ENCODE measurements at places on chromosomes 2 and 18. TPM values are rescaled to one million over a fixed set of nuclear protein-coding genes. Genes with fewer than 3 reads are reported as not detected.

GRCh38 chr2:9160732-9161131, 45.9 kb upstream of the ASAP2 start:
- H3K27me3 ChIP-seq = no peaks in the 10 kb centered on the region
- H3K4me1 ChIP-seq = no peaks in the 10 kb centered on the region
- no peak for DNase-seq
- H3K4me3 ChIP-seq = no peak overlapping the region

DNA sequence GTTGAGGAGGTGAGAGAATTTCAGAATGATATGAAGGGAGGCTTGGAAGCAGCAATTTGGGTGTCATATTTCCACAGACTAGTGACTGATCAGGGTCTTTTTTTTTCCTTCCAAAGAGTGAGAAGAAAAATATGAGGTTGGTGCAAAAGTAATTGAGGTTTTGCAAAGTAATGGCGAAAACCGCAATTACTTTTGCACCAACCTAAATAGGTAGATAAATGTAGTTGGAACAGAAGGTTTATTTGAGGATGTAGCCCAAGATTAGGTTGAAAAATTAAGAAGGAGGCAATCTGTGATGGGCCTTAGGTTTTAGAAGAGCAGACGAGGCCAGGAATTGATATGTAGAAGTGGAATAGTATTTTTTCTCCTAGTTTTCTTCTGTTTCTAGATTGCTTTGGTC, 7.8 kb upstream of the LTBP1 start:
- no peak for DNase-seq
- no peaks in the 10 kb centered on the region for H3K36me3 ChIP-seq
- no peak overlapping the region for H3K4me3 ChIP-seq
- H3K4me1 ChIP-seq = no peaks in the 10 kb centered on the region
- H3K27ac ChIP-seq = no peak overlapping the region

DNA sequence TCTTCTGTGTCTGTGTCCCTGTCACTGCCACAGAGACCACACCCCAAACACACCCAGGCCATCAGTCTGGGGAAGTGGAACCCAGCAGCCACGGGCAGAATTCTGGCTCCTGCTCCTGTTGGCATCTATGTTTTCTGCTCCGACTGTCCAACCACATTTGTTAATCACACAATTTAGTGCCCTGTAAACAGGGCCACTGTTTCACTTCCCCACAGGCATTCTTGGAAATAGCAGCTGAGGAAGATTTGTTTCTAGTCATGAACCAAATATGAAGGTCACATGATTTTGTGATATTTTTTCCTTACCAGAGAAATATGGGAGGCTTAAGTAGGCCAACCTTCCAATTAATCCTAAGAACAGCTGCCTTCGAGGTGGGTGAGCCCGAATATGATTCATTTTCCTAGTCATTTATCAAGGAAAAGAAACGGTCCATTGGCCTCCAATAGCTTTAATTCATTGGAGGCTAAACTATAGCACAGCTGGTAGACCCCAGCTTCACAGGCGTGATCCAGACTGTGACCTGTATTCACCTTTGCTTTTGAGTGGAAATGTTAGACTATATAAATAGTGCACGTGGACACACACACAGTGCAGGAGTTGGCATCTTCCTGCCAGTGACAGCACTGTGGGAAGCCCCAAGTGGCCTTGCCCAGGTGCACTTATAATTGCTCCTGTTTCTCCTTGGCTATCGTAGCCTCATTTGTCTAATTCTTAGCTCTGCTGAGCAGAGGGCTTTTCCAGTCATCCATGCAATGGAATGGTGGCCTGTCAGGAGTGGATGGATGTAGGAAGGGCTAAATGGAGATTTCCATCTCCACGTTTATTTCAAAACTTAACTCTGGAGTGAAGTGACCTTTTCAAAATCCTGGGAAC, 267.9 kb downstream of the LPIN1 start:
- DNase-seq = no peak
- H3K4me1 ChIP-seq = no peaks in the 10 kb centered on the region
- no peaks in the 10 kb centered on the region for H3K36me3 ChIP-seq
- H3K27ac ChIP-seq = no peak overlapping the region

CD207 gene
- polyA plus RNA-seq = not detected

NFE2L2 gene
- polyA plus RNA-seq = 63.6 TPM

GRCh38 chr2:225002039-225002655, 40.1 kb downstream of the DOCK10 start:
- peak overlapping the region; percentile 34 for H3K27ac ChIP-seq
- no peaks in the 10 kb centered on the region for H3K36me3 ChIP-seq
- peak; percentile 69 for DNase-seq
- H3K27me3 ChIP-seq = no peaks in the 10 kb centered on the region

- DNase-seq = no peak
- no peak overlapping the region for H3K27ac ChIP-seq
- H3K27me3 ChIP-seq = no peaks in the 10 kb centered on the region
- no peak overlapping the region for H3K4me3 ChIP-seq
- H3K4me1 ChIP-seq = no peaks in the 10 kb centered on the region
- no peaks in the 10 kb centered on the region for H3K36me3 ChIP-seq
These were observed 61.7 kb downstream of the MEX3C start for GRCh38 chr18:51135795-51136194.

- H3K27ac ChIP-seq = no peak overlapping the region
- H3K27me3 ChIP-seq = no peaks in the 10 kb centered on the region
- H3K36me3 ChIP-seq = no peaks in the 10 kb centered on the region
- H3K4me1 ChIP-seq = no peaks in the 10 kb centered on the region
- DNase-seq = no peak
These were observed 141.7 kb downstream of the SH3RF3 start for GRCh38 chr2:109270505-109271312.

IL36RN gene
- not detected for polyA plus RNA-seq

MLPH gene
- not detected for polyA plus RNA-seq

DNA sequence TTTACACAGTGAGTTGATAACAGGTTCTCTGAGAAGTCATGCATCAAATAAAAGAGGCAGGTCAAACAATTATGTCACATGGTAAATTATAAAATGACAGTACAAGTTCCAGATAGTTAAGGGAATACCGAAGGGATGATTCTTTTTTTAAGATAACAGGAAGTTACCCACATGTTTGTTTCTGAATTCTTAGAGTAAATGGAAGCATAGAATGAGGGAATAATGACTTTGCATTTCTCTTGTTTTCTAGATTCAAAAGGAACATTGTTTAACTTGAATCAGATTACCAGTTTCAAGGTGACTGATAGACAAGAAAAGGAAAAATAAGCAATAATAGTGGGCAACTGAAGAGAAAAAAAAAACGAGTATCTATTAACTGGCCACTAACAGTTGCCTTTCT, 124.5 kb downstream of the MIB1 start:
- H3K4me3 ChIP-seq = no peak overlapping the region
- DNase-seq = no peak
- H3K27ac ChIP-seq = no peak overlapping the region
- H3K36me3 ChIP-seq = peaks cover 4% of the 10 kb centered on the region
- H3K27me3 ChIP-seq = no peaks in the 10 kb centered on the region
- H3K4me1 ChIP-seq = no peaks in the 10 kb centered on the region

DNA sequence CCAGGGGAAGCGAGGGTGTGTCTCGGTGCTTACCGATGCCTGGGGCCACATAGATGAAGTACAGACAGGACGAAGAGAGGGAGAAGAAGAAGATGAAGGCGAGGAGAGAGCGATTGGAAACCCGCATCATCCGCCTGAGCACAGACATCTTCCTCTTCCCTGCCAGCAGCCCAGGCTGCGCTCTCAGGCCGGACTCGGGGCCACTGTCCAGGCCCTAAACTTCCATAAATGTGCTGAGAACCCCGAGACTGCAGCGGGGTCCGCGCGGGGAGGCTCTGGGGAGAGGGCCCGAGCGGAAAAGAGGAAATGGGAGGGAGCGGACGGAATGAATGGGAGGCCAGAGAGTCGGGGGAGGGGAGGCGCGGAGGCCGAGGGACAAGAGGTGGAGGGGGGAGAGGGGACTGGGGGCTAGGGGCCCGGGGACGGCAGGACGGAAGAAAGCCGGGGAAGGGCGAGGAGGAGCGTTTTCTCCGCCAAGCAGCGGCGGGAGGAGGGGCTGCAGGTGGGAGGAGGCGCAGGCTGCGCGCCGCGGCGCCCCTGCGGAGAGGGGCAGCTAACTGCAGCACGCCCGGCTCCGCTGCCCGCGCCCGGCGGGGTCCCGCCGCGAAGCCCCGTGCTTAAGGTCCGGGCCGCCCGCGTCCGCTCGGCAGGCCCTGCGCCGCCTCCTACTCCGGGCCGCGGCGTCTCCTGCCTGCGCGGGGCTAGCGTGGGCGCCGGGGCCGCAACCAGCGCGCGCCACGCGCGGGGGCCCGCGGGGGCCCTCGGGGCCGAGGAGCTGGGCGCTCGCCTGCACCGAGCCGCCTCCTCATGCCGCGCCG, at the start of gene B4GALT6:
TSS of gene B4GALT6 (minus strand) at position 303 of the 818 bp plus-strand sequence. CDS start at position 148, 155 bp downstream.
- H3K4me1 ChIP-seq = no peaks in the 10 kb centered on the region
- peak within 1 kb of the TSS; percentile 39 for H3K4me3 ChIP-seq
- no peaks in the 10 kb centered on the region for H3K36me3 ChIP-seq
- DNase-seq = peak; percentile 35

DNA sequence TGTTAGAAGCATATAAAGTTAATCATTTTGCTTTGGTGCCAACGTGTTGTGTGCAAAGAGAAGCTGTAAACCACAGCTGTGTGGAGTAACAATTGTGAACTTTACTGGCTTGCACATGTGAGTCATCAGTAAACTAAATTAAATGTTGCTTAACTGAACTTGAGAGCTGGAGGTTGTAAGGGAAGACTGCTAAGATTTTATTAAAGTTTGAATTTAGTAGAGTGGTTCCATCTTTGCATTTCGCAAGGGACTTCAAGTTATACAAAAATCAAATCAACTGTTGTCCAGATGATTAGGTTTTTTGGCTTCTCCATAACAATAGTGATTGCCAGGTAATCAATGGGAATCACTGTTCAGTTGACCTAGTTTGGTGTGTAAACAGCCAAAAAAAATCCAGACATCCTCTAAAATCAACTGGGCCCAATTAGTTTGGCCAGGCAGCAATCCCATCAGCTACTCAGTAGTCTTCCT, 247.4 kb downstream of the MYO3B start:
- H3K27me3 ChIP-seq = no peaks in the 10 kb centered on the region
- no peaks in the 10 kb centered on the region for H3K36me3 ChIP-seq
- H3K4me3 ChIP-seq = no peak overlapping the region

GPR55 gene
- 2.4 TPM for polyA plus RNA-seq

GRCh38 chr2:108910541-108911396, 78.3 kb downstream of the EDAR start:
- H3K27ac ChIP-seq = no peak overlapping the region
- no peak overlapping the region for H3K4me3 ChIP-seq
- no peaks in the 10 kb centered on the region for H3K27me3 ChIP-seq
- H3K4me1 ChIP-seq = no peaks in the 10 kb centered on the region
- no peak for DNase-seq

RMND5A gene
- 17.4 TPM for polyA plus RNA-seq

ANKAR gene
- 7.0 TPM for polyA plus RNA-seq

- H3K27ac ChIP-seq = no peak overlapping the region
- H3K36me3 ChIP-seq = no peaks in the 10 kb centered on the region
- no peaks in the 10 kb centered on the region for H3K27me3 ChIP-seq
- no peaks in the 10 kb centered on the region for H3K4me1 ChIP-seq
- H3K4me3 ChIP-seq = no peak overlapping the region
- DNase-seq = no peak
These were observed 185.5 kb downstream of the KCNS3 start for GRCh38 chr2:18063826-18064470.

DNA sequence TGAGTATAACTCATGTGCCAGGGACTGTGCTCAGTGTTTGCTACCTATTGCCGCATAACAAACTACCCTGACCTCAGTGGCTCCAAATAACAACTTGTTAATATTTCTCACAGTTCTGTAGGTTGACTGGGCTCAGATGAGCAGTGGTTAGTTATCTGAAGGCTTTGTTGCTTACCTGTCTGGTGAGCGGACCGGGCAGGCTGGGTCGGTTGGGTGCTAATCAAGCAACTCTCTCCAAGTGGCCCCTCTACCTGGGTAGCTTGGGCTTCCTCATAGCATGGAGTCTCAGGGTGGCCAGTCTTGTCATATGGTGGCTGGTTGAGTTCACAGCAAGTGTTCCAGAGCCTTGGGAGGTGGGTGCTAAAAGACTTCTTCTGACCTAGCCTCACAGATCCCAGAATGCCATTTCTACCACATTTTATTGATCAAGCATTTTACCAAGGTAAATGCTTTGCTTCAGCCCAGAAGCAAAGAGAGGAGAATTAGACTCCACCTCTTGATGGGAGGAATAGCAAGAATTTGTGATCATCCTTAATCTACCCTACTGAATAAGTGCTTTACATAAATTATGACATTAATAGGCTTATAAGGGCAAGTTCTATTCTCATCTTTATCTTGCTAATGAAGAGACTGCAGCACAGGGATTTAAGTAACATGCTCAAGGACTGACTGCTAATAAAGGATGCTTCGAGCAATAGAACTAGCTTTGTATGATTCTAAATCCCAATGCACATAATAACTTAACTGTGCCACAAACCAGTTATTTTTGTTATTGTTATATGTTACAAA, 16.9 kb downstream of the RAB31 start:
- H3K36me3 ChIP-seq = no peaks in the 10 kb centered on the region
- H3K4me3 ChIP-seq = no peak overlapping the region
- no peak overlapping the region for H3K27ac ChIP-seq
- no peak for DNase-seq
- no peaks in the 10 kb centered on the region for H3K4me1 ChIP-seq

- no peak overlapping the region for H3K4me3 ChIP-seq
- no peak overlapping the region for H3K27ac ChIP-seq
- no peaks in the 10 kb centered on the region for H3K27me3 ChIP-seq
- DNase-seq = no peak
These were observed 191.8 kb upstream of the LRRTM1 start for GRCh38 chr2:80496346-80496745.

SMYD1 gene
- not detected for polyA plus RNA-seq

PJVK gene
- 0.32 TPM for polyA plus RNA-seq

DNA sequence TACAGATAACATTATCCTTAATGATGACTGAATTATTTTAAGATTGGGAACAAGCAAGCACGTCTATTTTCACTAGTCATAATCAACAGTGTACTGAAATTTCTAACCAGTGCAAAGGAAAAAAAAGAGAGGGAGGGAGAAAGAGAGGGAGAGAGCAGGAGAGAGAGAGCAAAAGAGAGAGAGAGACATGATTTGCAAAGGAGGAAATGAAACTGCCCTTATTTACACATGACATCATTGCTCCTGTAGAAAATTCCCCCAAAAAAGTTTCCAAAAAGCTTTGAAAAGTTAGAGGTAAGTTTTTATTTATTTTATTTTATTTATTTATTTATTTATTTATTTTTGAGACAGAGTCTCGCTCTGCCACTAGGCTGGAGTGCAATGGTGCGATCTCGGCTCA, 355.3 kb upstream of the CELF4 start:
- H3K4me3 ChIP-seq = no peak overlapping the region
- DNase-seq = no peak
- no peaks in the 10 kb centered on the region for H3K36me3 ChIP-seq
- H3K4me1 ChIP-seq = no peaks in the 10 kb centered on the region
- H3K27ac ChIP-seq = no peak overlapping the region
- H3K27me3 ChIP-seq = no peaks in the 10 kb centered on the region

GRCh38 chr2:235725016-235725489, 231.2 kb downstream of the AGAP1 start:
- H3K4me1 ChIP-seq = no peaks in the 10 kb centered on the region
- DNase-seq = no peak
- H3K4me3 ChIP-seq = no peak overlapping the region
- no peaks in the 10 kb centered on the region for H3K36me3 ChIP-seq
- H3K27ac ChIP-seq = no peak overlapping the region

IFT172 gene
- 5.2 TPM for polyA plus RNA-seq

- H3K27me3 ChIP-seq = no peaks in the 10 kb centered on the region
- H3K4me3 ChIP-seq = no peak overlapping the region
- H3K4me1 ChIP-seq = no peaks in the 10 kb centered on the region
- H3K27ac ChIP-seq = no peak overlapping the region
These were observed 64.6 kb upstream of the CNGA3 start for GRCh38 chr2:98281607-98282006.
